ENCODE measurements at places on chromosomes 16 and 17.

GRCh38 chr16:69707920-69708683 lies 18.3 kb downstream of the NQO1 start:
- DNase-seq = no peak

- no peak for DNase-seq
Measured at GRCh38 chr16:56985962-56986360, 3.4 kb upstream of the NLRC5 start.

- DNase-seq = no peak
Measured at GRCh38 chr16:14029658-14030057, 41.5 kb upstream of the MRTFB start.

DNA sequence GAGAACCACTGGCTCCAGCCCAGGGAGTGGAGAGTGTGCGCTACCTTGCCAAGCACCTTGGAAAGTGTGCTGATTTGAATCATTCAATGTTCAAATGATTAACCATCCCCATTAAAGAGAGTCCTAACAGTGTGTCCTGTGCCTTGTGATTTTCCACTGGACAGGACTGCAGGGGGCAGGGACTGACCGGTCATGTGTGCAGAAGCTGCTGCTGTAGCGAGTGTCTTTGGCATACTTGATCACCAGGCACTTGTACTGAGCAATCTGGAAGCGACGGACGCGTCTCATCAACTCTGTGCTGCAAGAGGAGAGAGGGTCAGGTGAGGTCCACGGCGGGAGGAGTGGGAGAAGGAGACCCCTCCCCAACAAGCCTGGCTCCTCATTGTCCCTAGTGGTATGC lies 2.0 kb downstream of the TK1 start:
- DNase-seq = no peak

DNA sequence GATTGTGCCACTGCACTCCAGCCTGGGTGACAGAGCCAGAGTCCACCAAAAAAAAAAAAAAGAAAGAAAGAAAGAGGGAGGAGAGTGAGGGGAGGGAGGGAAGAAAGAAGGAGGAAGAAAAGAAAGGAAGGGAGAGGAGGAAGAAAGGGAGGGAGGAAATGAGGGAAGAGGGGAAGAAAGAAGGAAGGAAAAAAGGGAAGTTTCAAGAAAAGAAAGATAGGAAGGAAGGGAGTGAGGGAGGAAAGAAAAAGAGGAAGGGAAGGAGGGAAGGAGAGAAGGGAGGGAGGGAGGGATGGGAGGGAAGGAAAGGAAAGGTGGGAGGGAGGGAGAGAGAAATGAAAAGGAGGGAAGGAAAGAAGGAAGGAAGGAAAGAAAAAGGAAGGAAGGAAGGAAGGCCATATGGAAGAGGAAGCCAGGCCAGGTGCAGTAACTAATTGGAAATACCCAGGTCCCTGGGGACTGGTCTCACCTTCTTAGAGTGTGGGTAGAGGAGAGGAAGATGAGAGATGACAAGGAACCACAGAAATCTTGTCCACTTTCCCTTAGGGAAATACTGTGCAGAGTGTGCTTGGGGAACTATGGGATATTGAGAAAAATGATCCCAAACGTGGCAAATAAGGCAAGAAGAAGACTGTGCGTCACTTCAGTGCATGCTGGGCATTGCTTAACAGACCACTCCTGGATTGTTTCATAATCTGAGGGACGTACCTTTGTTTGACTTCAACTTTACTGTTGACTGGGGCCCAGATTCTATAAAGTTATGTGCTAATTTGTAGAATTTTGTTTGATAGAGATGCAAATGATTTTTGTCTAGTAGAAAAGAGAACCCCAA lies 15.1 kb upstream of the CSNK2A2 start:
- DNase-seq = no peak

GRCh38 chr16:80202831-80203413 lies 337.9 kb upstream of the DYNLRB2 start:
- no peak for DNase-seq

GRCh38 chr16:31698901-31699300 lies 171.2 kb downstream of the AHSP start:
- no peak for DNase-seq

DNA sequence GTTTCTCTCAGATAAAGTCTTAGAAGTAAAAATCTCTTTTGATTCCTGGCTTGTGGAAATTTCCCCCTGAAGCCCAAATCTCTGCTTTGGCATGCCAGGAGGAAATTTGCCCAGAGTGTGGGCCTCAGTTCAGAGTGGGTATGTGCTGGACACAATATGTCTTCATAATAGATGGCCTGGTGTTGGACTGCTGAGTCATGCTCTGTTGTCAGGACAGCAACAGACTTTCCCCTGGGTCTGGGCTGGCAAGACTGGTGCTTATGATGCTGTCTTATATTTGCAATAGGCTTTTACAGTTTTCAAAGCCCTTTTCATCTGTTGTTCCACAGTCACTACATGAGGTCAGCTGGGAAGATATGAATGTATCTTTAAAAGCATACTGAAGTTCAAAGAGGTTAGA lies 57.0 kb downstream of the SHISA9 start:
- DNase-seq = no peak
